ENCODE measurements at places on chromosomes 6 and 20.

DNA sequence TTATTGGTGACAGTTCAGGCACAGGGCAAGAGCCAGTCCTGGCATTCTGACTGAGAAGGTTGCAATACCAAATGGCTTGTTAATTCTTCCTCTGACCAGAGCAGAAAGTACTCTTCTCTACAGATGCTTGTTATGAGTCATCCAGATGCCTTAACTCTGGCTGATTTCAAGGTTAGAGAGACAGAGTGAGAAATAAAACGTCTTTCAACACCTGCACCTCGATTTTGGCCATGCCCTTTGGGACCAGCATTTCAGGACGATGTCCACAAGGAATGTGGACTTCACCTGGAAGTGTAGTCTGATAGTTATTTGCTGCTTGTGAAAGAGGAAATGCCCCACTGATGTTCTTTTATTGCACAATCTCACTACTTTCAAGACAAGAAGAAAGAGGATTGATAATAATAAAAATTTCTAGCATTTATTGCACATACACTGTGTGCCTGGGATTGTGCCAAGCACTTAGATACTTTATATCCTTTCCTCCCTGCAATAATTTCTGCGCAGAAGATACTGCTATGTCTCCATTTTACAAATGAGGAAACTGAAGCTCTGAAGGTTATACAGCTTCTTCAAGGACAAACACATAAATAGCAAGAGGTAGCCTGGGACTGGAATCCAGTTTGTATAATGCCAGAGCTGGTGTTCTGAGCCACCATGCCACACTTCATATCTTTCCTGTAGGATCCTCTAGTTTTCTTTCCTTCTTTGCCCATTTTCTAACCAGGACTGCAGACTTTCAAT lies 33.5 kb upstream of the MCM3 start:
- no peak for DNase-seq

DNA sequence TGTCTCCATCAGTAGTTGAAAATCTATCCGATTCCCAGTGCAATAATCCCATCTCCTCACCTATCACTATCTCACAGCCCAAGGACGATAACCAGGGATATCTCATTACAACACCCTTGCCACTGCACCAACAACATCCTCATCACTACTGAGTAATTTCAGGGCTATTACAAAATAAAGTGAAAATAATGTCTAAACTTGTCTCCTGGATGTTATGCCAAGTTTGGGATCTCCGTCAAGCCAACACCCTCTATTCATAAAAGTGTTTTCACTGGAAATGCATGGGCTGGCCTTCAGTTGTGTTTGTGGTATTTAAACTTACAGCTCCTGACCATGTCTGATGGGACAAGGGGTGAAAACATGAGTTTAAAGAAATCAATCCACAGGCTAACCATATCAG lies 42.0 kb upstream of the STMND1 start:
- DNase-seq, result no peak

- no peak for DNase-seq
Observed at GRCh38 chr20:54104781-54105180, 34.4 kb upstream of the BCAS1 start.

GRCh38 chr6:42899871-42900270 lies 16.0 kb upstream of the PTCRA start:
- no peak for DNase-seq

- DNase-seq, result no peak
Observed at GRCh38 chr6:107704347-107705013, 119.6 kb downstream of the SCML4 start.

- no peak for DNase-seq
Observed at GRCh38 chr20:32052090-32052777, at the start of gene HCK. HCK (plus strand) TSS chr20:32052242.

DNA sequence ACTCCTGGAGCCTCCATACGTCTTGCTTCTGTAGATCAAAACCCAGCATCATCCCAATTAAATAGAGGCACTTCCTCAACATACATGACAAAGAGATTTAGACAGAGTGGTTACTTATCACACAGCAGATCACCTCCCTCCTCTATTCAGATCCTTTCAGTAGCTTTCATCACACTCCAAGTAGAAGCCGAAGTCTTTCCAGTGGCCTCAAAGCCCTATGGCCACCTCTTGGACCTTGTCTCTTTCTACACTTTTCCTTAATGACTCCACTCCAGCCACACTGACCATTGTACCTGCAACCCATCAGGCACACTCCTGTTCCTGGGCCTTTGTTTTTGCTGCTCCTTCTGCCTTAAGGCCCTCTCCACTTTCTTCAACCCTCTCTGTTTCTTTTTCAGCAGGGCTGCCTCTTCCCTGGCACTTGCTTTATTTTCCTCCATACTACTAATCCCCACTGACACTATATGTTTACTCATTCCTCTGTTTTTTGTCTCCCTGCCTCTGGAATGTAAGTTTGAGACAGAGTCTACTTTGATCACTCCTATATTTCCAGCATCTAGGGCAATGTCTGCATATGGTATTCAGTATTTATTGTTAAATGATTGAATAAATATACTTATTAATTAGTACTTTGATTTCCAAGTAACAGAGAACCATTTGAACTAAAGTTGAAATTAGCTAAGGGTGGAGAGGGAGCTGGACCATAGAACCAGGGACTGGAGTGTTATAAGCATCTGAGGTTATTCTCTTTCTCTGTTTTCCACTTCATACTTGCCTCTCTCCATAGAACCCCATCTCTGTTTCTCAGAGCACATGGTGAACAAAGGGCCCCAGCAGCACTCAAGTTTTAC lies 43.4 kb upstream of the TRAM2 start:
- no peak for DNase-seq

DNA sequence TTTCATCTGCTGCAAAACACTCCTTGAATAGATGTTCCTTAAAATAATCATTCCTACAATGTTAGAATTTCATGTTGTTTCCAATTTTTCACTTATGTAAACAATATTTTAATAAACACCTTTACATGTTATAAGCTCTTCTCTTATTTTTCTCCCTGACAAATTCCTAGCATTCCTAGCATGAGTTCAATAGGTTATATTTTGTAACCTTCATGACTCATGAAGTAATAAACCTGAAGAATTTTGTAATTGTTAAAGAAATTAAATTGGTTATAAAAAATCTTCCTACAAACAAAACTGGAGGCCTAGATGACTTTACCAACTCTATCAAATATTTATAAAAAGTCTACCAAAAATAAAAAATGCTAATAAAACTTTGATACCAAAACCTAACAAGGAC lies 66.3 kb downstream of the NT5E start:
- DNase-seq, result no peak

DNA sequence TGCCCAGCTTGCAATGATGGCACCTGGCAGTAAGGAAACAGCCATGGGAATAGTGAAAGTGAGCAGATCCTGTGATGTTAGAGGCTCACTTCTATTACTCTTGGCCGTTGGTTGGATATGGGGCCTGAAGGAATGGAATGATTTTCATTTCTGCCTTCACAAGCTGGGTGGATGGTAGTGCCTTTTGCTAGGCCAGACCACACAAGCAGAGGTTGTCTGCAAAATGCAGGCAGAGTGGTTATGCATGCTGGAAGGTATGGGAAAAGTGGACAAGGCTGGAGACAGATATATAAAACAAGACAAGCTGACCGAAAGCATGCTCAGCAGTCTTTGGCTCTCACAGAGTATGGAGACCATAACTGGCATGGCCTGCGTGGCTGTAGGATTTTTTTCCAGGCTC lies 50.7 kb upstream of the ERVFRD-1 start:
- no peak for DNase-seq

DNA sequence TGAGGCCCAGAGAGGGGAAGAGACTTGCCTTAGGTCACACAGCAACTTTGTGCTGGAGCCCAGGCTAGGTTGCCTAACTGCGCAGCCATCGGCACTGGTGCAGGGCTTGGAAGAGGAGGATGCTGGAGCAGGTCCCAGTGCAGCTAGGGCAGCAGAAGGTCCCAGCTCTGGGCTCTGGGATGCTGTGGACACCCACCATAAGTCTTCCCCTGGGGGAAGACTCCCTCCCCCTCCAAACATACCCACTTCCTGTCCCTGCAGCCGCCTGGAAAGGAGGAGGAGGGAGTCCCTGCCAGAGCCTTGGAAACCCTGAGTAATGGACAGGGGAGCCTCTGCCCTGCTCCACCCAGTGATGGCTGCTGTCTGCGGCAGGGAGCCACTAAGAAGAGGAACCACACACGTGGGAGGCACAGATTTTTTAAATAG lies 93.6 kb downstream of the NCR2 start:
- no peak for DNase-seq

DNA sequence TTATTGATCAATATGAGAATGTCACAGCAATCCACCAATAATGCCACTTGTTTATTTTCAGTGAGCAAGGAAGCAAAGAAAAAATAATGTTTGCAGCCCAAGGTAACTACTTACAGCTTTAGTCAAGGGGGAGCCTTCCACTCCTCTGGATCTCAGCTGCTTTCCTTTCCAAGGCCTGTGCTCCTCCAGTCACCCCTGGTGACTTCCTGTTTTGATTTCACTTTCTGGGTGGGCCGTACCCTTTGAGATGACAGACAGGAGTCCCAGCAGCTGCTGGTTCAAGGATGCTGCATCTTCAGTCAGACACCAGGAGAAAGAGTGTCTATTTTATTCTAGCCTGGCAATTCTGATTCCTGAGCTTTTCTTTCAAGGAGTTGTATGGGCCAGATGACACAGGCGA lies 5.6 kb upstream of the VNN2 start:
- peak; percentile 2 for DNase-seq

DNA sequence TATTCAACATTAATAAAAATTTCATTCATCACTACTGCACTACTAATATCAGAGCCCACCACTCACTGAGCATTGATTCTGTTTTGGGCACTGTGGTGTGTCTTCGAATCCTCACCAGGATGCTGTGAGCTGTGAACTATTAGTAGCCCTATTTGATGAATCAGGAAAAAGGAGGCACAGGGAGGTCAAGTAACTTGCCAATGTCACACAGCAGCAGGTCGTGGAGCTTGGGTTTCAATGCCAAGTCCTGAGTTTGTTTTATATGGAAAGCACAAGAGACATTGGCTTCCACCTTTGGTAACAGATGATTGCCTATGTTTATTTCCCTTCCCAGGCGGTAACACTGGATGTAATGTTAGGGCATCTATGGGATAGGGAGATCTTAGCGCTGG lies 15.0 kb downstream of the NQO2 start:
- no peak for DNase-seq

GRCh38 chr6:134647861-134648260 lies 302.0 kb downstream of the ALDH8A1 start:
- DNase-seq, result no peak

DNA sequence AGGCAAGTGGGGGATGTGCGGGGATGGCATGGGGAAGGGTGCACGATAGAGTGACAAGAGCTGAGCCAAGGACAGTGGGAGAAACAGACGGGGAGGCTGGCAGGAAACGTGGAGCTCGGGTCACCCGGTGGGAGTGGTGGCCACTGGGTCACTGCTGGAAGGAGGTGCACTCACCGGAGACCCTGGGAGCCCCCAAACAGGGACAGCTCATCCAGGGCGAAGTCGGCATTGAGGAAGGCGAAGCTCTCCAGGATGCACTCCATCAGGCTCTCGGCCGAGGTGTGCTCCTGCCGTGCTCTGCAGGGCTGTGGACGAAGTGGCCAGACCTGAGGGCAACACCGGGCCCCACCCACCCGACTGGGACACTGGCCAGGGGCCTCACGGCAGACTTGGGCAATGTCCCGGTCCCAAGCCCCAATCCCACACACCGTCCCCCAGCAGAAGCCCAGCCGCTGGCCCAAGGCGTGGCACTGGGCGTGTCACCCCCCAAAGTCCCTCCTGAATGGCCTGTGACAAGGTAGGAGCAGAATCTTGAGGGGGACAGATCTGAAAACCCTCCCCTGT lies 87.3 kb downstream of the PTPN1 start:
- no peak for DNase-seq

- DNase-seq, result no peak
Observed at GRCh38 chr6:144055121-144055931, 40.0 kb downstream of the SF3B5 start.

DNA sequence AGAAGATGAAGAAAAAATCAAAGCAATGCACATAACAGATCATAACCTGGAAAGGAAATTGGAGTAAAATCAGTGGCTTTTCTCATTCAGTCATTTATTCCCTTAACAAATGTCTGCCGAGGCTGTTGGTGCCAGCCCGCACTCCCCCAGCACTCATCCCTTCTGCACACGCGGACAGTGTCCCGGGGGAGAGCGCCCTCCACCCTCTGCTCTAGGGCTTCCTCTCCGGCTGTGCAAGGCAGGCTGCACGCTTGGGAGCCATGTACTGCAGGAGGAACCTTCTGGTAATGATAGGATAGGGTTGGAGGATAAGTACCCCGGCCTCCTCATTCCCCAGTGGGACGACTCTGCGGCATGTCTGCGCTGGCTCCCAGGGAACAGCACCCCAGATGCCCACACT lies 134.5 kb downstream of the PAX1 start:
- no peak for DNase-seq

DNA sequence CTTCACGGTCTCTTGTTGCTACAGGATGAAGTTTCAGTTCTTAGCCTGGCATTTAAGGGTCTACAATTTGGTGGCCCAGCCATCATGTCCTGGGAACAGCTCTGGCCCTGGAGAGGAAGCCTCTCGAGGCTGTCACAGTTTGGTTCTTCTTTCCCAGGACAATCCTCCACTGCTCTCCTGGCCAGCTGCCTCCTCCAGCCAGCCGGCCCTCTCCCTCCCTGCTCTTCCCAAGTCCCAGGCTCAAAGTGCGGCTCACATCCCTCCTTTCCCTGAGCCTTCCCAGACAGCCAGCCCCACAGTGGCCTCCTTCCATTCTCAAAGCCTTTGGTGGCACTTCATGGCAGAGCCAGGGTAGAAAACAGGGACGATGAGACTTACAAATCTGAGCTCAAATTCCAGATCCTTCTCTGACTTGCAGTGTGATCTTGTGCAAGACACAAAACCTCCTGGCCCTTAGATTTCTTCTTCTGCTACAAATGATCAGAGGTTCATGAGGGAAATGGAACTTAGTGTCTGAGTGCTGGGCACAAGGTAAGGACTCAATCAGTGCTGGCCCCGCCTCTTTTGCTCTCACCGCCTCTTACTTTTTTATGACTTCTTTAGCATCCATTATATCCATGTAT lies 223.8 kb upstream of the ECI2 start:
- DNase-seq, result no peak

DNA sequence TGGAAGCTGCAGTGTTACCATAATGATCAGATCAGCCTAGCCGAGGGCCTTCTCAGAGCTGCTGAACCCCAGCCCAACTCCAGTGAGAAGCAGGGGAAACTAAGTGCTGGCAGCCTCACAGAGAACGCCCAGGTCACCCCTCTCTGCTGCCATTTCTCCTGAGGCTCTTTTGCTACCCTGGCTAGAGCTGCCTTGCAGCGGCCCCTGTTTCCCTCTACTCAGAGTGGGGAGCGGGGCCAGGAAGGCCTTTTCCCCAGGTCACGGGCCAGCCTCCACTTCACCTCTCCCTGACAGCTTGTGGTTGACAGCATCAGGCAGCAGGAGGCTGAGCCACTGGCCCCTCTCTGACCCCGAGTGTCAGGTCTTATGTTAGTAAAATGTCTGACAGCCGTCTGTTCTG lies 22.7 kb downstream of the ACTR5 start:
- DNase-seq, result no peak
